ENCODE measurements at places on chromosomes 1 and 21. TPM values are rescaled to one million over a fixed set of nuclear protein-coding genes. Genes with fewer than 3 reads are reported as not detected.

DNA sequence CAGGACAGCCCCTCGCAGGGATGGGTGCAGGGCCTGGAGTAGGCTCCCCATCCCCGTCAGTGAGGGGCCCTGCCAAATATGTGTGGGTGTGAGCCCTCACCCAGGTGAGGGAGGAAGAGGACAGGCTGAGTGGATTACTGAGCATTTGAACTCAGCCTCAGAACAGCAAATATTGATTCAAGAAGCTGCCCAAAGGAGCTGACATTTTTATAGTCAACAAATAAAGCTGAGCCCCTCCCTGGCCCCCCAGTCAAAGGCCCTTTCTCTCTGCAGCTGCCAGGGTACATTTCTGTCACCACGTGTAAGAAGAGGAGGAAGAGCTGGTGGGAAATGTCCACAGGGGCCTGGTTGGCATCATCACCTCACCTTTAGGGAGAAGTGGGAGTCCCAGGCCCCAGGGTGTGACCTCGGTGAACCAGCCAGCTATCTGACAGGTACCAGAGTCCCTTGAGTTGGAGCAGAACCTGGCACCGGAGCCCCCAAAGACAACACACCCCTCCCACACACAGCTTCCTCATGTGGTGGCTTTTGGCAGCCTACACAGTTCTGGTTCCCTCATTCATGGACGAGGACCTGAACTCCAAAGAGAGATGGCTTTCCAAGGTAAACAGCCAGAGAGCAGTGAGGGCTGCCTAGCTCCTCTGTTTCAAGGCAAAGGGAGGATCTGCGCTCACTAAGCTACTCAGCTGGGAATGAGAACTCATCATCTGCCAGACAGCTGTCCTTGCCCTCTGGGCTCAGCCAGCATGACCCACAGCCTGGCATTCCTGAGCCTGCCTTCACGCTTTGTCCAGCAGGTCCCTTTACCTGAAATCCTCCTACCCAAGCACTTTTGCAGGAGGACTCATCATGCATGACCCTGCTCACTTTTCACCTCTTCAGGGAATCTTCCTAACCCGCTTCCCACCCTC lies 43.0 kb upstream of the TENT5C start:
- H3K27me3 ChIP-seq = no peaks in the 10 kb centered on the region
- peak overlapping the region; percentile 56 for H3K27ac ChIP-seq
- DNase-seq = peak; percentile 69

GRCh38 chr1:219039017-219039681 lies 134.5 kb upstream of the LYPLAL1 start:
- no peak overlapping the region for H3K4me3 ChIP-seq
- DNase-seq = no peak
- H3K27ac ChIP-seq = no peak overlapping the region
- H3K4me1 ChIP-seq = no peaks in the 10 kb centered on the region

- DNase-seq = no peak
- H3K27ac ChIP-seq = no peak overlapping the region
- no peaks in the 10 kb centered on the region for H3K36me3 ChIP-seq
- peak overlapping the region; percentile 32 for H3K4me3 ChIP-seq
- peaks cover 8% of the 10 kb centered on the region for H3K4me1 ChIP-seq
These were observed 587 bp downstream of the NKAIN1 start for GRCh38 chr1:31238986-31239613.

GRCh38 chr1:44934791-44935190 lies 51.6 kb downstream of the EIF2B3 start:
- H3K4me3 ChIP-seq = no peak overlapping the region
- no peaks in the 10 kb centered on the region for H3K27me3 ChIP-seq
- no peaks in the 10 kb centered on the region for H3K4me1 ChIP-seq
- DNase-seq = no peak
- no peaks in the 10 kb centered on the region for H3K36me3 ChIP-seq

GRCh38 chr1:93415296-93415695 lies 32.6 kb upstream of the FNBP1L start:
- H3K27me3 ChIP-seq = no peaks in the 10 kb centered on the region
- no peak for DNase-seq
- no peaks in the 10 kb centered on the region for H3K36me3 ChIP-seq
- no peak overlapping the region for H3K4me3 ChIP-seq

CD48 gene
- 26.3 TPM for total RNA-seq

HENMT1 gene
- 6.5 TPM for total RNA-seq

FAM3B gene
- total RNA-seq = 4.8 TPM

CR1L gene
- 1.3 TPM for total RNA-seq
